ENCODE measurements at places on chromosomes 4 and X.

- DNase-seq = no peak
Measured at GRCh38 chr4:127575888-127576287, 56.9 kb upstream of the INTU start.

- DNase-seq = no peak
Measured at GRCh38 chr4:136939781-136940180, 592.5 kb downstream of the PCDH18 start.

DNA sequence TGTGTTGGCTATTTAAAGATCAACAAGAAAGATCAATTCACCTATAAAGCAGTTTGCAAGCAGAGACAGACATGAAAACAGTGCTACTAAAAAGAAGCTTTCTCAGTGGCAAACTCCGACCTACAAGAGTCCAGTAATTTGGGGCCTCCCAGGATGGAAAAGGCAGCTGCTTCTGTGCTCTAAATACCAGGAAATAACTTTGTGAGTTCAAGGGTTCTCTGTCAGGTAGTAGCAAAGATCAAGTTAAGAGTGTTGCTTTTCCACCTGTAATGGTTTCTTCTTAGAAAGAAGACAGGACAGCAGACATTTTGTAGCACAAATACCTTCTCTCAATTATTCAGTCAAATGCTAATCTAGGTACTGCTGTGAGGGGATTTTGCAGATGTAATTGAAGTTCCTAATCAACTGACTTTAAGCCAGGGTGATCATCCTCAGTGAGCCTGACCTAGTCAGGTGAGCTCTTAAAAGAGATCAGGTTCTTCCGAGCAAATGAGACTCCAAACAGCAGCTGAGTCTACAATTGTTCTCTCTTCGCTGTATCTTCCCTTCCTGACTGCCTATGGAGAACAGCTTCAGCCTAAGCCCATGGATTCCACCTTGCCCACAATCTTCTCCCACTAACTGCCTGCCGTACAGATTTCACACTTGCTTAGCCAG is 13.5 kb downstream of the ANKRD17 start:
- DNase-seq = no peak

- DNase-seq = no peak
Measured at GRCh38 chrX:101605728-101606127, 12.1 kb downstream of the ARMCX6 start.

- no peak for DNase-seq
Measured at GRCh38 chr4:6193399-6193798, 7.0 kb downstream of the JAKMIP1 start.

GRCh38 chr4:37978248-37978924 is 18.2 kb downstream of the PTTG2 start:
- no peak for DNase-seq

GRCh38 chr4:104719539-104720230 is 225.0 kb upstream of the CXXC4 start:
- no peak for DNase-seq

GRCh38 chr4:141079393-141079930 is 53.8 kb downstream of the RNF150 start:
- no peak for DNase-seq

- DNase-seq = no peak
Measured at GRCh38 chr4:2303686-2304320, 41.9 kb upstream of the MXD4 start.

- DNase-seq = no peak
Measured at GRCh38 chrX:25034889-25035288, 19.1 kb upstream of the ARX start.

DNA sequence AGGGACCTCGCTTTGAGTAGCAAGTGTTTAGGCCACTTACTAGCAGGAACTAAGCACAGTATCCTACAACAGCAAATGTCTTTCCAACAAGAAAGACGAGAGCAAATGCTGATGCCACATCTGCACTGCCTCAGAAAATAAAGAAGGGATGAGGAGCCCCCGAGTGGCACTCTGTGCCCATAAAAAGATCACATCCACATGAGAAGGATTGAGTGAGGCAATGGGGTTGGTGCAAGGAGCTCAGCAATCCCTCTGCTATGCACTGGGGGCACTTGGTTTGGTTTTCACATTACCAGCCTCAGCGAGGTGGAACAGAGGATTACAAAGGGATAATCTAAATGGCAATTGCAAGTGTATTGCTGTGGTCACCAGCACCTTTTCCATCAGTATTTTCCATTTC is 252.8 kb upstream of the SLC7A11 start:
- no peak for DNase-seq

DNA sequence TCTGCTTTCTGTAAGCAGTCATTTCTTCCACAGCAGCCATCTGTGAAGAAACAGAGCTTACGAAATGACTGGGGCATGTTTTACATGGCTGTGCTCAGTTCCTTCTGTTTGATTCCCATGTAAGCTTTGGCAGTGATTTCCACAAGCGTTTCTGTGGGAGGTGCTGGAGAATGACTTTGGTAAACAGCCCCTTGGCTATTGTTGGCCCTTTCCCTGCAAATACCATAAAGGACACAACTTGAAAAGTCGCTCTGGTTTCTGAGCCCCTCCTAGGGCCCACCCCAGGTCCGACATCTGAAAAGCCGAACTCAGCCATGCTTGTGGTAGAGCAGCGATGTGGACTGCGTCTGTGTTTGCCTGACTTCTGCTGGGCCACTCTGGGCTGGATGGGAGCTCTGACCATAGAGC is 3.7 kb downstream of the LIMCH1 start:
- DNase-seq = no peak

DNA sequence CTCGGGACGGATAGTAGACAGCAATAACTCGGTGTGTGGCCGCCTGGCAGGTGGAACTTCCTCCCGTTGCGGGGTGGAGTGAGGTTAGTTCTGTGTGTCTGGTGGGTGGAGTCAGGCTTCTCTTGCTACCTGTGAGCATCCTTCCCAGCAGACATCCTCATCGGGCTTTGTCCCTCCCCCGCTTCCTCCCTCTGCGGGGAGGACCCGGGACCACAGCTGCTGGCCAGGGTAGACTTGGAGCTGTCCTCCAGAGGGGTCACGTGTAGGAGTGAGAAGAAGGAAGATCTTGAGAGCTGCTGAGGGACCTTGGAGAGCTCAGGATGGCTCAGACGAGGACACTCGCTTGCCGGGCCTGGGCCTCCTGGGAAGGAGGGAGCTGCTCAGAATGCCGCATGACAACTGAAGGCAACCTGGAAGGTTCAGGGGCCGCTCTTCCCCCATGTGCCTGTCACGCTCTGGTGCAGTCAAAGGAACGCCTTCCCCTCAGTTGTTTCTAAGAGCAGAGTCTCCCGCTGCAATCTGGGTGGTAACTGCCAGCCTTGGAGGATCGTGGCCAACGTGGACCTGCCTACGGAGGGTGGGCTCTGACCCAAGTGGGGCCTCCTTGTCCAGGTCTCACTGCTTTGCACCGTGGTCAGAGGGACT is 5.7 kb upstream of the MSANTD1 start:
- no peak for DNase-seq

DNA sequence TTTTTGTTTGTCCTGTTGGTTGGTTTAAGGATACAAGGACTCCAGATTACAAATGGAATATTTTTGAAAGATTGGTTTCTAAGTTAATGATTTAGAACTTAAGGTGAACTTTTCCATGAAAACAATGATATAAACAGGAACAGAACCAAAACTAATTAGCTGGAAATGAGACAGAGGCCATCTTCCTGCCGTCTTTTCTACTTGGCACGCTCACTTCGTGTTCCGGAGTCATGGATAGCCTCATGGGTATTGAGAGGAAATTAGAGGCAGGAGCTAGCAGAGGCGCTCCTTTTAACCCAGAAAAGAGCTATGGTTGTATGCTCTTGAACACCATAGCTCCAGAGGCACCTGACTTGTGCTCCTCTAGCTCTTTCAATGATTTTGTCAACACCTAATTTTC is 2.4 kb downstream of the FAM241A start:
- DNase-seq = no peak

DNA sequence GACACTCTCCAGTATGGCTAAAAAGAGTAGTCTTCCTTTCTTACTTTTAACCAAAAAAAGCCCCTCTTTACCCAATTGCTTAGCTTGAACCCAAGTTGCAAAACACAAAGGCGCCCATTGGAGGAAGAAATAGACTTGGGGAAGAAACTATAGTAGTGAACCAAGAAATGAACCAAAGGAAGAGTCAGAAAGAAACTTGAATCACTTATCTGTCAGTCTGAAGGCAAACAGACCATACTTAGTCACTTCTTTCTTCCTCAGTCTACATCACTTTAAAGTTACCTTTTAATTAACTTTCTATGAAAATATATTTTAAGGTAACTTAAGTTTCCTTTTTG is 161.4 kb upstream of the GIMD1 start:
- no peak for DNase-seq

DNA sequence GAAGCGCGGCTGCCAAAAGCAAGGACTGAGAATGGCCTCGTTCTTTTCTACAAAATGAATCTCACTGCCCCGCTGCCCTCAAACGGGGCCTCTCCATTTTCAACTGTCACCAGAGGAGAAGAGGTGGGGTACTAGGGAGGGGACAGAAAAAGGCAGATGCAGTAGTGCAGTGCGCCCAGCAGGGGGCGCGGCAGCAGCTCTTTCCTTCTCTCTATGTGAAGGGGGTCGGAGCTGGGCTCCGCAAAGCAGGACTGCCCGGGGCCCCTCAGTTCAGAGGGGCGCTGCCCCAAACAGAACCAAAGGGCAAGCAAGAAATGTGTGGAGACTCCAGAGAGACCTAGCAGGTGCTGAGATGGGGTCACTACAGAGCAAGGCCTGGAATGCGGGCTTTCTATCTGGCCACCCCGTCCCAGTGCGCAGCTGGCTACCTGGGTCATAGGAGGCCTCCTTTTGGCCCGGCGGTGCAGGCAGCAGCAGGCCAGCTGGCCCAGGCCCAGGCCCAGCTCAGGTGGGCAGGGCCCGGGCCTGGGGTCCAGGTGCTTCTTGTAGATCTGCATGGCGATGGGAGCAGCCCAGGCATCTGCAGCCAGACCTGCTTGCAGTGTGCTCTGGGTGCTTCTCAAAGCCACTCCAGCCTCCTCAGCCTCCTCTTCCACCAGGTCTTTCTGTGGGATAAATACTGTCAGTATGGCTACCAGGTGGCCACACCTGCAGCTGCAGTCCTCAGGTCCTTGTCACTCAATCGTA is 5.9 kb downstream of the IRAK1 start:
- DNase-seq = no peak

- DNase-seq = no peak
Measured at GRCh38 chrX:12440246-12440645, 302.0 kb downstream of the FRMPD4 start.

DNA sequence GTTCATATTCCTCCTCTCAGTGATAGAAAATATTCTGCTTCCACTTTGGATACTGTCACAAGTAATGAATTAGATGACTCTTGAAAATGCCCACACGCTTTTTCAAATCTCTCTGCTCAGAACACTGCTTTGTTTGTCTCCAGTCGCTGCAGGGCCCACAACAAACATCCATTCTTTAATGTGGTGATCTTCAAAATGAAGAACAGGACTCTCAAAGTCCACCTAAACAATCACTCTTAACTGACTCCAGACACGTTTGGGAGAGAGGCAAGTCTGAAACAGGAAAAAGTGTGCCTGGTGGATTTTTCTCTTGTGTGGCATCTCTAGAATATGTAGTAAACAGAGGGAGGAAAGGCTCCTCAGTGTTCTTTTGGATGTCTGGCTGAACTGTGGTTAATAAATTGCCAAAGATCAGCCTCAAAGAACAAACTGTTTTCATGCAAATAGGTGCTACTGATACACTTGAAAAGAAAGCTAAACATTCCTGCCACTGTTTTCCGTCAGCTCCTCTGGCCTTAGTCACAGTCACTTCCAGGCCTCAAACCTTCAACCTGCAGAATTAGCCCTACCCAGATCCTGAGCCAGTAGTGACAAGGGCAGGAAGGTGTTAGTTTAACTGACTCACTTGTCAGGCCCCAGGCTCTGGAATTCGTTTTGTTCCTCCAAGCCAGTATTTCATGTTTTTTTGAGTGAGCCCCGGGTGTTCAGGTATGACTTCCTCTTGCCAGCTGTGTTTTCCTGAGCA is 259.6 kb upstream of the GPC4 start:
- no peak for DNase-seq

DNA sequence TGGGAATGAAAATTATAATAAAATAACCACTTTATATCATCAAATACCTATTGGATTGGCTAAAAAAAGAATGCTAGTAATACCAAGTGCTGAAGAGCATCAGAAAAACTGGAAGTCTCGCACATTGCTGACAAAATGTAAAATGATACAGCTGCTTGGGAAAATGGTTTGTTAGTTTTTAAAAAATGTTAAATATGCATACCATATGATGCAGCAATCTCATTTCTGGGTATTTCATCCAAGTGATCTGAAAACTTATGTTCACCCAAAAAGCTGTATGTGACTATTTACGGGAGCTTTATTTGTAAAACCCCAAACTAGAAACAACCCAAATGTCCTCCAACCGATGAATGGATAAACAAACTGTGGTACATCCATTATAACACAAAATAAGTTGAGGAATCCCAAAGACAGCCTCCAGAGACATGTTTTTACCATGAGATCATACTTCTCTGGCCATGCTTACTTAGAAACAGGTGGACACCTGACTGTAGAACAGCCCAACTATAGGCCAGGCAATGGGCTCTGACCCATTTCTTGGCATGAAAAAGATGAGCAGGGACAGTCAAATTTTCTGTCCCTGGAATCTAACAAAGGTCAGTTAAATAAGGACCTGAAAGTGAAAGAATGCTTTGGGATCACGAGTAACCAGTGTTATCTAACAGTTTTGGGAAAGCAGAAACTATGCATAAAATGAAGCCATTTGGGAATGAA is 47.5 kb upstream of the FAM120C start:
- DNase-seq = no peak

GRCh38 chrX:29229802-29230201 is 642.6 kb downstream of the IL1RAPL1 start:
- DNase-seq = no peak
